ENCODE measurements at places on chromosomes 4 and X.

GRCh38 chrX:19627081-19627480 is 111.8 kb upstream of the MAP3K15 start:
- DNase-seq, result peak; percentile 39

GRCh38 chrX:68983004-68983857 is 154.4 kb downstream of the EFNB1 start:
- DNase-seq, result peak; percentile 35

DNA sequence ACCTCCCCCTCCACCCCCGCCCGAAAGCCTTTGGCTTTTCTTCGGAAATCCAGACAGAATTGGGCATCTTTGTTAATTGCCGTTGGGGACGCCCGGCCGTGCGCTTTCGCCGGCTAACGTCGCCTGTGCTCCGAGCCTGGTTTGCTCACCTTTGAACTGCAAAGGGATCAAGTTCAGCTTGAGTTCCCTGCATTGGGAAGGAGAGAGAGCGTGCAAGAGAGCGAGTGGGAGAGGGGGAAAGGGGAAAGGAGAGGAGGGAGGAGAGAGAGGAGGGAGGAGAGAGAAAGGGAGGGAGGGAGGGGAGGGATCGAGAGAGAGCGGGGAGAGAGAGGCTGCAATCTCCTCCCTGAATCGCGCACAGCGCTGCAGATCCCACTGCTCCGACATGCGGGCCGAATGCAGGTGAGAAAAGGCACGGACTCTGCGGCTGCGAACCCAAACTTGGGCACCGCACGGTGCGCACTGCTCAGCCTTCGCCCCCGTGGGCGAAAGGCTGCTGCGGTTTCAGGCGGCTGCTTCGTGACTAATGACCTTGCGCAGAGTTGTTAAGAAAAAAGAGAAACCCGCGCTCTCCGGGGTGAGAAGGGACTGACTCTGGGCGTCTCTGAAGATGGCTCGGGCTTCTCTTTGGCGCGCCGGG is at the start of gene PCDH7:
PCDH7 (plus strand) TSS at position 349 of the 640 bp plus-strand sequence. CDS start 1,054 bp downstream, outside the sequence.
- DNase-seq, result peak; percentile 37

DNA sequence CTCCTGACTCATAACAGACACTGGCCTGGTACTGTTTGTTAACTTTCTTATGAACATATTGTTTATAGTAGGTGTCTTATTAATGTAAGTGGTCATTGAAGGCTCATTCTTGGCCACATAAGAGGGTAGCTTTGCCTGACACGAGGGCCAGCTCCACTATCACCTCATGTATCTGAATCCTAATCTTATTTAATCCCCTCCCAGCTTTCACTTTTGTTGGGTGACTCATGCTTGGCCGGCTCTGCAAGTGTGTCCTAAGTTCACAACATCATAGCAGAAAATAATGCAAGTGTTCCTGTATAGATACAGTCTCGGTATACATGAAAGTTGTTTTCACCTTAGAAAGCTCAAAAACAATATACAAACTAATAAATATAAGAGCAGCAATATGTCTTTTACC is 283.8 kb downstream of the IQCM start:
- no peak for DNase-seq

Measured in left ventricle myocardium superior (tissue), 1 donor.